ENCODE measurements at places on chromosomes 1 and 21.

- no peak for DNase-seq
Observed at GRCh38 chr1:232835166-232835565, 29.9 kb downstream of the MAP10 start.

DNA sequence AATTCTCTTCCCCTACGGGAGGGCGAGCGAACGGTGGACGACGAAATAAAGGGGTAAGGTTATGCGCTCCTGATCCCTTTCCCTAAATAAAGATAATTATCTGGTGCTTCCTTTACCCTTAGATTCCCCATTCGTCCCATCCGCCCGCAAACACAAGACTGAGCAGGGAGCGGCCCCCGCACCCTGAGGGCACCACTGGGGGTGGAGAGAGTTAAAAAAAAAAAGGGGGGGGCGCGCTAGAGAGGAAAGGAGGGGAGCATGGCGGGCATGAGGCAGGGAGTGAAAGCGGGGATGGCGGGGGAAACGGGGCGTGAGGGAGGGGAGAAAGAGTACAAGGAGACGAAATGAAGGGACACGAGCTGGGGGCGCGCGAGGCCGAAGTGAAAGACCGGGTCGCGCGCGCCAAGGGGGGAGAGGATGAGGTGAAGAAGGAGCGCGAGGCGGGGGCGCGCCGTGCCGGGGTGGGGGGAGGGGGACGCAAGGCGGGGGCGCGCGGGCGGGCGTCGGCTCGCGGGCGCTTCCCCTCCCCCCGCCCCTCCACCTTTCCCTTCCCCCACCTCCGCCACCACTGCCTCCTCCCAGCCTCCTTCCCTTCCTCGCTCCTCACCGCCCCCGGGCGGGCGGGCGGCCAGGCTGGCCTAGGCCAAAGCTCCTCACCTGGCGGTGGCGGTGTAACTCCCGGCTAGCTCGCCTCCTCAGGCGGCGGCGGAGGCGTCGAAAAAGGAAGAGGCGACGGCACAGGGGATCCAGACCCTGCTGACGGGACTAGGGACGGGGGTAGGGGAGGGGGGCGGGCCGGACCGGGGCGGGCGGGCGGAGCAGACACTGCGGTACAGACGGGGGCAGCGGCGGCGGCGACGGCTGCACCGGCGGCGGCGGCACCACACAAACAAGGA, 448 bp downstream of the GATAD2B start:
- DNase-seq = peak; percentile 84

DNA sequence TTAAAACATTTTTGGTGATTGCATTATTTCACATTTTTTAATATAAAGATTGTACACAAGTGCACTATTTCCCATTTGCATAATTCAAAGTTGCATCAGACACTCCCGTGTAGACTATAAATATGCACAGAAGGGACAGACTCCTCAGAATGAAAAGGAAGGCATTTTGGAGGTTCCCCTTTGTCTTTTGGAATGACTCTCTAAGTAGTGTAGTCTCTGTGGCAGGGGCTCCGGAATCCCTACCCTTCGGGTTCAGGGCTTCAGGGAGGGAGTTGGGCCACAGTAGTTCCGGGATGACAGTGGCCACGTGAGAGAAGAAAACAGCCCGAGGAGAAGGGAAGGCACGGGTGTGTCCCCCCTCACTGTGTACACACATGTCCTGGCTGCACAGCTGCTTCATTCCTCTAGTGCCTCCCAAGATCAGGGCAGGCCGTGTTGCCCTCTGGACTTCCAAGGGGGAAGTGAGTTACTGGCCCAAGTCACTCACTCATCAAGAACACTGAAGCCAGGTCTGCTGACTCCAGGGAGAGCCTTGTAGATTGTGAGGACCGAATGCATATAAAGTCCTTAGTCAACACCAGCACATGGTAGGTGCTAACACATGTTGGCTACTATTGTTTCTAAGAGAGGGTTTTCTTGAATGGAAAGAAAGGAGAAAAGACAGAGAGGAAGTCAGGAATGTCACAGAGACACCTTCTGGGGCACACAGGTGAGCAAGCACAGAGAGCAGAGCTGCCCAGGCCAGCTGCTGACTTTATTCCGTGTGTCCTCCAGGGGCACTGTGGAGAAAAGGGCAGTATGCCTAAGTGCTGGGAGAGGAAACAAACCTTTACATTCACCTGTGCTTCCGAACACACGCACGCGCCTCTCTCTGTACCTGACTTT, 39.8 kb downstream of the LHX4 start:
- peak; percentile 29 for DNase-seq

DNA sequence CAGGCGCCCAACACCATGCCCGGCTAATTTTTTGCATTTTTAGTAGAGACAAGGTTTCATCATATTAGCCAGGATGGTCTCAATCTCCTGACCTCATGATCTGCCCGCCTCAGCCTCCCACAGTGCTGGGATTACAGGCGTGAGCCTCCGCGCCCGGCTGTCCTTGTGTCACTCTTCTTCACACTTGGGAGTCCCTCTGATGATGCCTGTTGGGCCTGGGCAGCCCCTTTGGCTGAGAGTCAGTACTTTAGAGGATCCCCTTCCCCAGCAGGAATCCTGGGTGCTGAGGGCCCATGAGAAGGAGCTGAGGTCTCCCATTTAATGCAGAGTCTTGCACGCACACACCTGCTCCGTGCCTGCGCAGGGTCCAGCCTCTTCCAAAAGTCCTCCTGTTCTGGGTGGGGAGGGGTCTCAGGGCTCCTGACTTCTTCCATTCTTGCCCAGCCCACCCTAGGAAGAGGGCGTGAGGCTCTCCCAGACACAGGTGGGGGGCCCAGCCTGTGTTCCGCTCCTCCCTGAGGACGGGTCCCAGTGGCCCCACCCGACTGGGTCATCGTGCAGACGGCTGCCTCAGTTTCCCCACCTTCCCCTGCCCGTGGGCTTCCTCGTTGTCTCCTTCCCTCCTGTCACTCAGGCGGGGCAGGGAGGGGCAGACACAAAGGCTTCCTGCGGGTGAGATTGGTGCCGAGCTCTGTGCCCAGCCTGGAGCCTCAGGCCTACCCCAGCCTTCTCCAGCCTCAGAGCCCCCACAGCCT, 3.9 kb downstream of the TTLL10 start:
- no peak for DNase-seq

DNA sequence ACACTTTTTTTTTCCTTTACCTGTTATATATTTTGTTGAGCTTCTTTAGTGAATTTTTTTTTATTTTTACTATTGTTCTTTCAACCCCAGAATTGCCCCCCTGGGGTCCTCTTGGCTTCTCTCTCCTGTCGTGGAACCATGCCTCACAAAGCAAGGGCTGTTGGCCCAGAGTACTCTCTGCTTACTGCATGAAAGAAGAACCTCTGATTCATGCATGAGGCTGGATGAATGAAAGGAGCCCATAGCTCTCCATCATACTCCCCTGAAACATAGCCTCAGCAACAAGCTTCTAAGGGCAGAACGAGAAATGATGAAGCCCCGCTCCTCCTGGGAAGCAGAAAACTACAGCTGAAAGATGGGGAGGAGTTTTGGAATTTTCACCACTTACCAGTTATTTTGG, 1441.0 kb downstream of the BRINP3 start:
- DNase-seq = no peak

DNA sequence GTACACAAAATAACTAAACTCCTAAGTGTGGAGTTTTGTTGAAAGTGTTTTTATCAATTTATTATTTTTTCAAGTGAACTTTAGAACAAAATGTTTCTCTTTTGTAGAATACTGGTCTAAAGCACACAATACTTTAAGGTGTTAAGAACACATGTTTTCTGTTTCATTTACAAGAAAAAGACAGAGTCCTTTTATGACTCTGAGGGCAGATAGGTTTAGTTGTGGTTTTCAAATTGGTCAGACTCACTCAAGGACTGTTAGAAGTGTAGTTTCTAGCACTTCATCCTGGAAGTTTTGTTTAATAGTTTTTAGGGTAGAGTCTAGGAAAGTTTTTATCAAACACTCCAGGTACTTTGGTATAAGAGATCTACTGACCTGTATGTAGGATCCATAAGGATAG, 376.5 kb downstream of the LRRIQ3 start:
- DNase-seq = no peak

Measured in hematopoietic multipotent progenitor cell treated with erythropoietin and hydrocortisone succinate and interleukin-3 and kit ligand, for 4 days (in vitro differentiated cells).